Cortex of kidney (tissue), 1 donor: ENCODE measurements at places on chromosomes 4 and X.

GRCh38 chrX:109372716-109373115 is 109.2 kb downstream of the GUCY2F start:
- DNase-seq: no peak

- DNase-seq: no peak
These were observed 109.6 kb downstream of the MAML3 start for GRCh38 chr4:140044337-140044902.

DNA sequence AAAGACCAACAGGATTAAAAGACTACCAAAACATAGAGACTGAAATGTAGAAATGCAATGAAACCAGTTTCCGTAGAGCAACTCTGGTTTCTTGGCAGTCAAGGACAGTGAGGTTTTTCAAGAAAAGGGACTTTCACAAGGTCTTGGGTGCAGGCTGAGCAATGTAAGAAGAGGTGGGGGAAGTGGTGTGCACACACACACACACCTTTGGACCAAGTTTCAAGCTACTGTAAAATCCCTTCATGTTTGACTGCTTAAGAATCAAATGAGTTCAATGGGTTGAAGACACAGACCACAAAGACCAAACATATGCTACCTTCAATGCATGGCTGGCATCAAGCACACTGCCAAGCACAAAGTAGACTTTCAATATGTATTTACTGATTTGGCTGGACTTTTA is 17.8 kb upstream of the MCF2 start:
- DNase-seq: no peak

DNA sequence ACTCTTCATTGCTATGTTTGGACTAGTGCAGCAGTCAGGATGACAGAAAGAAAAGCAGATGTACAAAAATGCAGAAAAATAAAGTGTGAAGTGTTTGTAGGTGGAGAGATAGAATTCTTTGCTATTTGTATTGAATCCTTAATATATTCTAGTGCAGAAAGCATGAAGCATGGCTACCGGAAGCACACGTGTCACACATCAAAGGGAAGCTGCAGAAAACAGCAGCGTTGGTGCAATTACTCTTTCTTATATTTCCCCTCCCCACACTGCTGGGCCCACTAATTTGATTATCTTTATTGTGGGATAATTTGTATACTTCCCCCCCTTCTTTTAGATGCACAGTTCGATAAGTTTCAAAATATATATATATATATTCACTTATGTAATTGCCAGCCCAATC is 35.9 kb upstream of the TAPT1 start:
- DNase-seq: no peak

GRCh38 chrX:154011376-154012335 is 8.0 kb downstream of the IRAK1 start:
- DNase-seq: no peak

DNA sequence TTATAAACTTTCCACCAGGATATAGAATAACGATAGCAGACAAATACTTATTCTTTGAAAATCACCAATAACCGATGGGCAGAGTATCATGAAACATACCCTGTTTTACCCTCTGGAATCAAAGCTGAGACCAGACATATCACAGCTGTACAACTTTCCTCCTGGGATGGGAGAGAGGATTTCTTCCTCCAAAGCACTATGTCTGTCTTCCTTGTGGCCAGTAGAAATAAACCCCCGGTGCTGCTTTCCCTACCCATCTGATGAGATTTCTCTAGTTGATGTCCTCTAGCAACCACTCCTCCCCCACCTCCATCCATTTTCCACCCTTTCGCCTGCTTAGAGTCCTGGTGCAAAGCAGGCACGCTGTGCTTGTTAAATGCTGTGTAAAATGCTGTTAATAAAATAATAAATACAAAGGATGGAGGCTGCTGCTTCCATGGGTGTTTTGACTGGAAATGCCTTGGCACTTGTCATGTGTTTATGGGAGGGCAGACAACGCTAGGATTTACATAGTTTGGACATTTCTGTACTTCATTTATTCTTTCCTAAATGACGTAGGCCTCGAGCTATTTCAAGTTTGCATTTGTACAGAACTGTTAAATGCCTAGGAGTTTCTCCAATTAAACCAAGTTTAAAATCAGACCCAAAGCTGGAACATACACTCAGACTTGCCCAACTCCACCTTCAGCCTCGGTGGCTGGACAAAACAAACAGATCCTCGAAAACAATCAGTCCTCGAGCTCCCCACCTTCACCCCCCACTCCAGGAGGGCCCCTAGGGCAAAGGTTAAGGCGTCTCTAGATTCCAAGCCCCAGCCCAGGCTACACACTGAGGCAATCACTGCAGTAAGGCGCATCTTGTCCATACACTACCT is 10.1 kb downstream of the BCOR start:
- DNase-seq: no peak

- DNase-seq: no peak
These were observed 23.8 kb upstream of the HPSE start for GRCh38 chr4:83358410-83358809.

DNA sequence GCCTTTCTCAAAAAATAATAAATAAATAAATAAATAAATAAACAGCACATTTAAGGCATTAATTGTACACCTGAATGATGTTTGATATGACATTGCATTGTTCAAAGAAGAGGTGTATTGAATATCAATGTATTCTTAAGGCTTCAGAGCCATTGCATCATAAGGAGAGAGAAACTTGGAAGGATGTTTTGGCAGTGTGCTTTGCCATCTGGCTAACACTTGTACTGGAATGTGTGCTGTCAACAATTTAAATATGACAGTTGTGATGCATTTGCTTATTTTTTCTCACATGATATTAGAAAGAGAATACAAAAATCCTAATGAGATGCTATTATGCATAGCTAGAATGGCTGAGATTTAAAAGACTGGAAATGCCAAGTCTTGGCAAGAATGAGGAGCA is 67.8 kb downstream of the FAM133A start:
- no peak for DNase-seq

- DNase-seq: no peak
These were observed 32.1 kb downstream of the ZGRF1 start for GRCh38 chr4:112604589-112604988.

DNA sequence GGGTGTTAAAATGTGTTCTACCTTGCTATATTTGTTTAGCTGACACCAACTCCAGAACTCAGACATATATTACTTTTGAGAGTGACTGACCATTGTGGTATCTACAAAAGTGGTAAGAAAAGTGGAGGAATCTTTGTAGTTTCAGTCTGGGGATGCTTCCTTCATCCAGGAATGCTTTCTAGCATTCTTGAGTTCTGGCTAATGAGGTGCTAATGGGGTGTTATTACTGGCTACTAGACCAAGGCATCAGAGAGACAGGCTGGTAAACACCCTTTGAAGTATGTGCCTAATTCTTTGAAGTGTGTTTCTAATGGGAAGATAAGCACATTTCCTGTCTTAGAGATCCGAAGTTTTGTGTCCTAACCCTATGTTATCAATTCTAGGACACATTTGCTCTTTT is 310.4 kb downstream of the SPRY1 start:
- DNase-seq: no peak

DNA sequence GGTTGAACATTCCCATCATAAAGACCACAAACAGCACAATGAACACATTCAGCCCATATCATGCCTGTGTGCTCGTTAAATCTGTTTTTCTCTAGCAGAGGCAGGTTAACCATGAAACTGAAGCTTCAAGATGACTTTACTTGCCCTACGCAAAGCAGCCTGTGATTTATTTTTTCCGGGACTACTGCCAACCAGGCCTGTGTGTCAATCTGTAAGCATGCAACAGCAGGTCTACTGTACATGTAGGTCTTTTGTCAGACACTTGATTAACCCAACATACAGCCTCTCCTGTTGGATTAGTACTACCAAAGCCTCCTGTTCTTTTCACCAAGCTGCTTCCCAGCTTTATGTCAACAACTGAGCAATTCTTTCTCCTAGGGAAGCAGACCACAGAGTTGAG is 85.5 kb upstream of the ACSL1 start:
- no peak for DNase-seq

- DNase-seq: no peak
These were observed 437.5 kb upstream of the BOD1L1 start for GRCh38 chr4:14064984-14065383.

DNA sequence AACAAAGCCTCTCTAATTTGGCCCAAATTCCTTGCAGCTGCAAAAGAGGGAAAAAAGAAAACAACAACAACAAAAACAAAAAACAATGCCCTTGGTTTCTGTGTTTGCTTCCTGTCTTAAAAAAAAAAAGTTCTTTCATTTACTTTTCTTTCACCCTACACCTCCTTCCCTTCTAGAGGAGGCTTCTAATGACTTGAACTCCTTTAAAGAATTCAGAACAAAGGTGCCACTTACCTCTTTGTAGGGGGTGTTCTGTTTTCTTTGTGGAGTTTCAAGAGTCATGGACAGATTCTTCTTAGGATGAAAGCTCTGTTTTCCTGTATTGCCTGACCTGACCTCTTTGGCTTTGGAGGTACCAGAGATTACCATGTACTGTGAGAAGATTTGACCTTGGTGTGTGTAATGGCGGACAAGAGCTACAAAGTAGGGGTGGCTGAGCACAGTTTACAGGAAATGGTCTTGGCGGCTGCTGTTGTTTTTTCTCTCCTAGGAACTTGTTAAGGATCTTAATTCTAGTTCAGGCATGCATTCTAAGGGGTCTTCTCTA is 72.4 kb upstream of the S100G start:
- no peak for DNase-seq

DNA sequence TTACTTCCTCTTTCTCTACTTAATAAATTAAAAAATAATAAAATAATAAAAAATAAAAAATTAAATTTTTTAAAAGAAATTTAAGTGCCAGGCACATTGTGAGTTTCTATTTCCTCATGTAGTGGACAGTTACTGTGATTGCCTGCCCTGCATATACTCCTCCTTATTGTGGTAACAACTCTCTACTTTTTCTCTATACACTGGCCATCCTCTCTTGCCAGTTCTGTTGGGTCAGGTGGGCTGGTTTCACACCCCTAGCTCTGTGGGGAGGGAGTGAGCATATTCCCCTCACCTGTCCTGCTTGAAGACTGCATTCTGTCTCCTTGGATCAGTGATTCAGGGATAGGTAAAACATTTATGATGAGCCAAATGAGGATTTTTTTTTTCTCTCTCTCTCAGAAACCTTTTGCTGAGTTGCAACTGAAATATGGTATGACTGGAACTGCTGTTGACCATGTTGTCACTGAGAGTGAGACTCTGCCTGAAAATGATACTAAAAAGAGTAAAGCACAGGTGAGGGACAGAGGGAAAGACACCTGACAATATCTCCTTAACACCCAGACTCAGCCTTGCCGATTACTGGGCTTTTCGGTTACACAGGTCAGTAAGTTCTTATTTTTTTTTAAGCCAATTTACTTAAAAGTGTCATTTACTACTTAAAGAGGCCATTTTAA is 37.2 kb downstream of the CXXC4 start:
- DNase-seq: no peak

GRCh38 chr4:133152330-133152821 is 3.3 kb downstream of the PCDH10 start:
- no peak for DNase-seq

DNA sequence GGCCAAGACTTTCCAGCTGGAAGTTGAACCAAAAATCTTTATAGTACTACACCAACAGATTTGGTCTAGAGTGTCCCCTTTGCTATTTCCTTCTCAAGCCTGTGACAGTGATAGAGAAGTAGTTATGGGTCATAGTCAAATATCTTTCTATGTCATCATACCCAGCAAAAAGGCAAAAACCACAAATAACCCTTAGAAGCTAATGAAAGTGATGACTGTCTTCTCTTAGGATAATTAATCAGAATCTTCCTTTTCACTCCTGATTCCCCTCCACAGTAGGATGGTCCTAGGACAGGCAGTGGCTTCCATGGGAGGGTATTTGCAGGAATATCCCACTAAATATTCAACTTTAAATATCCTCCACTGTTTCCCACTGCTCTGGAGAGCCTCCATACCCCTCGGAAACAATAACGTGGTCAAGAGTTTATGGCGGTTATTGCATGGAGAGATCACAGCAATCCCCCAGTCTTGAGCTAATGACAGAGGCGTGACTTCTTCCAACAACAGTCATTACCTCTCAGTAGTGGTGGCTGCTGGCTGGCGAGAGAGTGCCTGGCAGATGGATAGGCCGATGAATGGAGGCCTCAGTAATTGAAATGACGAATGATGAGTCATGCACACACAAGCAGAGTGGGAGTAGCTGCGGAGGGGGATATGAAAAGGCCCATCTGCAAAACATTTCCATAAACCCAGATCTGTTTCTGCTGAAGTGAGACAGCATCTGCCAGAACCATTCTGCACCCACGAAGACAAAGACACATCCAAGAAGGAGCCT is 154.9 kb downstream of the STK32B start:
- no peak for DNase-seq

DNA sequence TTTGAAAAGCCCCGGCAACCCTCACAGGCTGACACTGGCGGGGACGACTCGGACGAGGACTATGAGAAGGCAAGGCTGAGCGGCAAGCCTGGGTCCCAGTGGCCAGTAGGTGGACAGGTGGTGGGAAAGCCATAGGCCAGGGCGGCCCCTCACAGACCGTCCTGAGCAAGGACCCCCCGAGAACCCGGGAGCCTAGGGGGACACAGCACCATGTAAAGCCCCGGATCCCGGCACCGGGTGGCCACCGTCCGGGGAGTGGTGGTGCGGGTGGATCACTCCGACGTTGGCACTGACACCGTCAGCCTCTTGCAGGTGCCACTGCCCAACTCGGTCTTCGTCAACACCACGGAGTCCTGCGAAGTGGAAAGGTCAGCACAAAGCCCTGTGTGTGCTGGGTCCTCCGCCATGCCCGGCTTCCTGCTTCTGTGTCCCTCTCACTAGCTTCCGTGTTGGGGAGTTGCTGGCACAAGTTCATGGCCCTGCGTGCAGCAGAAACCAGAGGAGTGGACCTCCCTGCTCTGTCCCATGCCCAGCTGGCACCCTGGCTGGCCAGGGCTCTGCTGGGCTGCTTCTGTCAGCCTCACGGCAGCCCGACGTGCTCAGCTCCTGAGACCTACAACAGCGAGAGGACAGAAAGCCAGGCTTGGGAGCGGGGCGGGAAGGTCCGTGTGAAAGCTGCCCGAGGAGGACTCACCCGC is 11.9 kb upstream of the ADD1 start:
- no peak for DNase-seq

- no peak for DNase-seq
These were observed 136.7 kb upstream of the PCDH18 start for GRCh38 chr4:137668885-137669545.

- no peak for DNase-seq
These were observed 1.5 kb upstream of the CPLX1 start for GRCh38 chr4:827209-828081.

DNA sequence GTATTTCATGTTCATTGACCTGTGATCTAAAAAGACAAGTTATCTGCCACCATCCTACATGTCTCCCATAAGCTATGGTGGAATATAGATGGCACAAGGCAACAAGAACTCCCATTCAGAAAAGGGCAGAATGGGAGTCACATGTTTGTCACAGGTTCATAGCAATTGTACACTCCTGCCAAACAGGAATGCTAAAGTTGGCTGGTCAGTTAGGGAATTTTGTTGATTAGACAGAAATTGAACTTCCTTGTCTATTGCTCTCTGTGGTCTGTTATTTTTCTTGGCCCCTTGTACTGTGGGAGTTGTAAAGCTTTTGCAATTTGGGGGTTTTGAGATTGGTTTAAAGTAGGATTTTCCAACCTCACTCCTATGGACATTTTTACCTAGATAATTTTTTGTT is 101.7 kb upstream of the SOD3 start:
- DNase-seq: no peak

- no peak for DNase-seq
These were observed 60.2 kb downstream of the CHRNA9 start for GRCh38 chr4:40395166-40395900.

GRCh38 chr4:176236946-176237345 is 32.1 kb downstream of the ASB5 start:
- DNase-seq: no peak

GRCh38 chrX:148534291-148534690 is 33.9 kb downstream of the AFF2 start:
- DNase-seq: no peak

GRCh38 chr4:56655627-56656345 is 25.3 kb downstream of the HOPX start:
- no peak for DNase-seq
